ENCODE measurements at places on chromosomes 1 and 21. TPM values are rescaled to one million over a fixed set of nuclear protein-coding genes. Genes with fewer than 3 reads are reported as not detected.

The PTPN14 gene
- polyA plus RNA-seq = 4.3 TPM

The RAD54L gene
- polyA plus RNA-seq = 2.6 TPM

DNA sequence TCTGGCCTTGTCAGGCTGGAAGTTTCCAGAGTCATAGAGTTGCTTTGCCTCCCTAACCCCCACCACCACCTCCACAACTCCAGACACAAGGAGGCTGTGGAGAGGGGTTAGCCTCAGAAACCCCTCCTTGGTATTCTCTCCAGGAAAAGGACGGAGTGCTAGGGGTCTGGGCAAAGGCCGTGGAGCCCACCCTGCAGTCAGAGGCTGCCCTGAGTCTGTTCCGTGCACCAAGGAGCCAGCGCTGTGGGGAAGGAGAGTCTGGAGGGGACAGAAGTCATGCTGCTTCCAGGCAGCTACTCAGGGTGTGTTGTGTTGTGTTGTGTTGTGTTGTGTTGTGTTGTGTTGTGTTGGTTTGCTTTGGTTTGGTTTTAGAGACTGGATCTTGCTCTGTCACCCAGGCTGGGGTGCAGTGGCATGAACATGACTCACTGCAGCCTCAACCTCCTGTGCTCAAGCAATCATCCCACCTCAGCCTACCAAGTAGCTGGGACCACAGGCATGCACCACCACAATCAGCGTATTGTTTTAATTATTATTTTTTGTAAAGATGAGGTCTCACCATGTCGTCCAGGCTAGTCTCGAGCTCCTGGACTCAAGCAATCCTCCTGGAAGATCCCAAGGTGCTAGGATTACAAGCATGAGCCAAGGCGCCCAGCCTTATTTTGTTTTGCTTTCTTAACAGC is 122.2 kb upstream of the TMEM51 start:
- no peaks in the 10 kb centered on the region for H3K27me3 ChIP-seq
- no peaks in the 10 kb centered on the region for H3K4me1 ChIP-seq
- no peak overlapping the region for H3K27ac ChIP-seq
- no peaks in the 10 kb centered on the region for H3K36me3 ChIP-seq
- no peak for DNase-seq
- no peak overlapping the region for H3K4me3 ChIP-seq

GRCh38 chr1:208681878-208682663 is 437.9 kb upstream of the PLXNA2 start:
- no peaks in the 10 kb centered on the region for H3K36me3 ChIP-seq
- no peak overlapping the region for H3K27ac ChIP-seq
- no peak overlapping the region for H3K4me3 ChIP-seq
- no peaks in the 10 kb centered on the region for H3K4me1 ChIP-seq
- no peak for DNase-seq

DNA sequence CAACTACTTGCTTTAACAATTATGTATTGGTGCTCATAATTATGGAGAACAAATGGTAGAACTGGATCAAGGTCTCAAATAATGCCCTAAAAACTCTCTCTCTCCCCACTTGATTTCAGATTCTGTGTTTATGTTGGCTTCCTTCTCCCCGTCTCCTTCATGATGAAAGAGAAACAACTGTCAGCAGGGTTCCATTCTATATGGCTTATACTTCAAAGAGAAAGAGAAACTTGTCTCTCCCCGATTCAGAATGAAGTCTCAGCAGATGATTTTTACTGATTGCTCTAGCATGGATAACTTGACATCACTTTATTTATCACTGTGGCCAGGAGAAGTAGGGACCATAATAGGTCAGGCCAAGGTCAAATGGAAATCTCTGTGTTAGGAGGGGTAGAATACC is 575.6 kb downstream of the AGBL4 start:
- H3K27me3 ChIP-seq = no peaks in the 10 kb centered on the region
- no peaks in the 10 kb centered on the region for H3K4me1 ChIP-seq
- H3K27ac ChIP-seq = no peak overlapping the region
- no peak overlapping the region for H3K4me3 ChIP-seq
- DNase-seq = no peak

GRCh38 chr21:33133892-33134291 is 64.0 kb downstream of the OLIG1 start:
- H3K27me3 ChIP-seq = no peaks in the 10 kb centered on the region
- H3K27ac ChIP-seq = no peak overlapping the region
- no peaks in the 10 kb centered on the region for H3K36me3 ChIP-seq
- H3K4me3 ChIP-seq = no peak overlapping the region
- H3K4me1 ChIP-seq = no peaks in the 10 kb centered on the region

DNA sequence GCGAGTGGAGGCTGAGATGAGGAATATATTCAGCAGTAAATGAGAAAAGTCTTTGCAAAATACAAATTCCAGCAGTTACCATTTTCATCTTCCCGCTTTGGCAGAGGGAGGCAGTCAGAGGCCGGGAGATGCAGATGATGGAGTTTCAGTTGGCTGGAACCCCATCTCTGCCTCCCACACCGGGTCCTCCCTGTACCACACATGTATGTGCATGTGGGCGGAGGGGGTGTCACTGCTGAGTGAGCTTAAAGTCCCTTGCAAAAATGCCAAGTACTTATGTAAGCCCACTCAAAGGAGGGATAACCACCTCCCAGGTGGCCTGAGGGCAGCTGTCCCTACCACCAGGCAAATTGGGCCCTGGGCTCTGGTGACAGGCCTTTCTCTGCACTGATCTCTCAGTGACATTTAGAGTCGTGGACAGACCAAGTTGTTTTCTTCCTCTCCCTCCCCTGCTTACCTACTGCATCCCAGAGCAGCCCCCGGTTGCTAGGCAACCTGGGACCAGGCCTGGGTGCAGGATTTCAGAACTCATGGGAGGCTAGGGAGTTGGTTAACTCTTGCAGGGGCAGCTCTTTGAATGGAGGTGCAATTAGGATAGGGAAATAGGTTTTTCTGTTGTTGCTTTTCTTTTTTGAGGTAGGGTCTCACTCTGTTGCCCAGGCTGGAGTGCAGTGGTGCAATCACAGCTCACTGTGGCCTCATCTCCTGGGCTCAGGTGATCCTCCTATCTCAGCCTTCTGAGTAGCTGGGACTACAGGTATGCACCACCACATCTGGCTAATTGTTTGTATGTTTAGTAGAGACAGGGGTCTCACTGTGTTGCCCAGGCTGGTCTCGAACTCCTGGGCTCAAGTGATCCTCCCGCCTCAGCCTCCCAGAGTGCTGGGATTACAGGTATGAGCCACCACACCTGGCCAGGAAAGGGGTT is 17.1 kb upstream of the UBXN10 start:
- H3K27ac ChIP-seq = no peak overlapping the region
- H3K4me3 ChIP-seq = no peak overlapping the region
- no peaks in the 10 kb centered on the region for H3K27me3 ChIP-seq
- DNase-seq = no peak
- no peaks in the 10 kb centered on the region for H3K36me3 ChIP-seq

- no peak for DNase-seq
- H3K27ac ChIP-seq = no peak overlapping the region
- no peaks in the 10 kb centered on the region for H3K36me3 ChIP-seq
- no peaks in the 10 kb centered on the region for H3K4me1 ChIP-seq
- H3K4me3 ChIP-seq = no peak overlapping the region
These were observed 27.7 kb upstream of the ELAVL4 start for GRCh38 chr1:50080904-50081586.

GRCh38 chr1:65772607-65773006 is 20.1 kb upstream of the PDE4B start:
- no peak for DNase-seq
- H3K27me3 ChIP-seq = no peaks in the 10 kb centered on the region
- H3K4me1 ChIP-seq = no peaks in the 10 kb centered on the region

DNA sequence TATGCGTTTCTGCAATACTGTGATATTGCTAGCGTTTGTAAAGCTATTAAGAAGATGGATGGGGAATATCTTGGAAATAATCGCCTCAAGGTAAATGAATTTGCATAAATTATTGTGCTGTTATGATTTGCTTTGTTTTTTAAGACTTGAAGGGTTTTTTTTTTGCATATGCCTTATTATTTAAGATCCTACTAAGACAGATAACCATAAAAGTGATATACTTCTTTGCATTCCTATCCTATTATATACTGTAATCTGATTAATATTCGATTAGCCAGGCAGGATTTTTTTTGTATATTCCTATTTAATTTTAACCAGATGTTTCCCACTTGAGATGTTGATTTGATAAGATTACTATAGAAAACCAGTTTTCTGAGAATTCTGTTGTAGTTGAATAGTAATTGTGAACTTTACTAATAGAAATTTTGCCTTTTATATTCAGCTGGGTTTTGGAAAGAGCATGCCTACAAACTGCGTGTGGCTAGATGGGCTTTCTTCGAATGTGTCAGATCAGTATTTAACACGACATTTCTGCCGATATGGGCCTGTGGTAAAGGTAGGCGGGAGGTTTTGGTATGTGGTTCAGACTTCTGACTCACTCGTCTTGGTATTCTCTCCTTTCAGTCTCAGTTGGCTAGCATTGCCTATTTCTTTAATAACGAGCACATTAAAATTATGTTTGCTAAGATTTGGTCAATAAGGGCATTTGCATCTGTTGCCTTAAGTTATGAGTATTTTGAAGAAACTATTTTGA is 56.8 kb downstream of the ZBTB17 start:
- H3K36me3 ChIP-seq = peaks cover 85% of the 10 kb centered on the region
- H3K27me3 ChIP-seq = no peaks in the 10 kb centered on the region
- no peak for DNase-seq
- no peak overlapping the region for H3K27ac ChIP-seq
- H3K4me3 ChIP-seq = no peak overlapping the region
- peaks cover 3% of the 10 kb centered on the region for H3K4me1 ChIP-seq

DNA sequence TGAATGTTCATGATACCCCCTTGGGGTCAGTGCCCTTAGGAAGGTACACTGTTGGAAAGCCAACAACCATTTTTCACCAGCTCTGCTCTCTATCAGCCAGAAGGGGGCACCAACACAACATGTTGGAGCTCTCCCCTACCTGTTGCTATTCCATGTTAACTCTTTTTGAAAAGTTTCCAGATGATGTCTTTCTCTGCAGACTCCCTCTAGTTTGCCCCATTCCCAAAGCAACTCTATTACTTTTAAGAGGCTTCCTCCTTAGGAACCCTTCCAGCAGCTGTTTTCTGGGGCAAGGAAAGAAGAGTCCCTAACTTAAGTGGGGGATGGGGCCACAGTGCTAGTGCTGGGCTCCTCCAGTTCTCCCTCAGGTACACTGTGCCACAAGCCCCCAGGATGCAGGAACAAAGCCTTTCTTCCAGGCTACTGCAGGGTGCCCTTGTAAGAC is 22.9 kb upstream of the NDC1 start:
- peaks cover 30% of the 10 kb centered on the region for H3K36me3 ChIP-seq
- H3K27me3 ChIP-seq = no peaks in the 10 kb centered on the region
- peak; percentile 42 for DNase-seq
- H3K27ac ChIP-seq = no peak overlapping the region
- no peak overlapping the region for H3K4me3 ChIP-seq

DNA sequence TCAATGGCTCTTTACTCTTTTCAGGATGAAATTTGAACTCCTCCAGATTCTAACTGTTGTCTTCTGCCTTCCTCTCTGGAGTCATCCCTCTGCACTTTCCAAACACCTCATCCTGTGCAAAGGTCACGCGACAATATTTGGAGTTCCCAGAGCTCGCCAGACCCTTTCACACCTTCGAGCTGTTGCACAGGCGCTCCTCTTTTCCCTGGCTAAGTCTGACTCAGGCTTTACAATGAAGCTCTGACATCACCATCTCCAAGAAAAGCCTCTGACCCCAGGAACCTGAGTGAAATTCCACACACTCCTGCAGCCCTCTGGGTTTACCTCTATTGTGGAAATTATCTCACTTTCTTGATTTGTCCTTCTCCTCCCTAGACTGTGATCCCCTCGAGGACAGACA is 270.3 kb downstream of the RGS7 start:
- H3K36me3 ChIP-seq = no peaks in the 10 kb centered on the region
- DNase-seq = no peak
- no peaks in the 10 kb centered on the region for H3K4me1 ChIP-seq
- H3K27ac ChIP-seq = no peak overlapping the region

GRCh38 chr1:155324717-155325602 is 4.3 kb downstream of the RUSC1 start:
- no peak overlapping the region for H3K27ac ChIP-seq
- peak overlapping the region; percentile 71 for H3K4me3 ChIP-seq
- H3K4me1 ChIP-seq = peaks cover 8% of the 10 kb centered on the region
- peaks cover 7% of the 10 kb centered on the region for H3K36me3 ChIP-seq
- no peaks in the 10 kb centered on the region for H3K27me3 ChIP-seq

DNA sequence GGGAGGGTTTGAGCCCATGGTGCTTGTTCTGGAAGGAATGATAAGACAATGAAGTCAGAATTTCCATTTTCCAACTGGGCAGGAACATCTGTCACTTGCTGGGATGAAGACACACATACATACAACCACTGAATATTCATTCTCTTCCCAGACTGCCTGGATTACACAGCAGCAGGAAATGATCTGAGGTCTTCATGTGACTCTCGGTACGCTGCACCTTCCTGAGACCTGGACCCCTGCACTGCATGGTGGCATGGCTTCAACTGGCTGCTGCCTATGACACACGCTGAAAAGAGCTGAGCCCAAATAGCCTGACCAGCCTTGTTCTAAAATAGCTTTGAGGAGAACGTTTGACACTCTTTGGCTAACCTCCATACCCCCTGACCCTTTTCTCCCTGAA is 150.6 kb downstream of the GABPA start:
- H3K4me3 ChIP-seq = no peak overlapping the region
- peaks cover 2% of the 10 kb centered on the region for H3K27me3 ChIP-seq
- peaks cover 8% of the 10 kb centered on the region for H3K36me3 ChIP-seq
- DNase-seq = no peak
- H3K4me1 ChIP-seq = no peaks in the 10 kb centered on the region
- no peak overlapping the region for H3K27ac ChIP-seq

DNA sequence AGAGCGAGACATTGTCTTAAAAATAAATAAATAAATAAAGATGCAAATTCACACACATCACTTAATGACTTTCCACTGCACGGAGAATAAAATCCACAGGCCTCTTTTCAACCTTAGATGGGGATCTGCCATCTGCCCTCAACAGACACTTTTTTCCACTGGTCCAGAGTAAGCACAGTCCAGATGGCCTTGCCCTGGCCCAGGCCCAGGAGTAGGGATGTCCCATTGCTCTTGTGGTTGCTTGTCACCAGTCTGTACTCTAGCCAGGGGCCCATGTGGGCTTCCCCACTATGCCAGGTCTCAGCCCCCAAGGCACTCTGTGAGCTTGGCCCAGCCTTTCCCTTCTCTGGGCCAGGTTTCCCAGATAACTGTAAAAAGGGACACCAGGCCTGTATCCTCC is 17.4 kb downstream of the PLOD1 start:
- H3K27me3 ChIP-seq = no peaks in the 10 kb centered on the region
- H3K36me3 ChIP-seq = no peaks in the 10 kb centered on the region
- no peak for DNase-seq
- no peaks in the 10 kb centered on the region for H3K4me1 ChIP-seq

- no peak overlapping the region for H3K27ac ChIP-seq
- DNase-seq = no peak
- peaks cover 74% of the 10 kb centered on the region for H3K36me3 ChIP-seq
- H3K27me3 ChIP-seq = no peaks in the 10 kb centered on the region
- H3K4me1 ChIP-seq = no peaks in the 10 kb centered on the region
These were observed 56.5 kb downstream of the AHDC1 start for GRCh38 chr1:27547220-27548116.

GRCh38 chr1:7104339-7104738 is 319.1 kb downstream of the CAMTA1 start:
- H3K36me3 ChIP-seq = no peaks in the 10 kb centered on the region
- no peaks in the 10 kb centered on the region for H3K27me3 ChIP-seq
- no peak for DNase-seq
- H3K4me1 ChIP-seq = no peaks in the 10 kb centered on the region
- no peak overlapping the region for H3K27ac ChIP-seq
- H3K4me3 ChIP-seq = no peak overlapping the region

GRCh38 chr1:229268505-229268904 is 2.4 kb upstream of the RAB4A start:
- peaks cover 12% of the 10 kb centered on the region for H3K4me1 ChIP-seq
- peak overlapping the region; percentile 11 for H3K27ac ChIP-seq
- no peaks in the 10 kb centered on the region for H3K27me3 ChIP-seq
- H3K36me3 ChIP-seq = no peaks in the 10 kb centered on the region
- DNase-seq = no peak
